Stimulated activated CD8-positive, alpha-beta memory T cell treated with anti-CD3 and anti-CD28 coated beads, Interleukin-7, amount 100 ng/mL, for 48 hours (primary cell): ENCODE measurements at places on chromosomes 3 and 15.

DNA sequence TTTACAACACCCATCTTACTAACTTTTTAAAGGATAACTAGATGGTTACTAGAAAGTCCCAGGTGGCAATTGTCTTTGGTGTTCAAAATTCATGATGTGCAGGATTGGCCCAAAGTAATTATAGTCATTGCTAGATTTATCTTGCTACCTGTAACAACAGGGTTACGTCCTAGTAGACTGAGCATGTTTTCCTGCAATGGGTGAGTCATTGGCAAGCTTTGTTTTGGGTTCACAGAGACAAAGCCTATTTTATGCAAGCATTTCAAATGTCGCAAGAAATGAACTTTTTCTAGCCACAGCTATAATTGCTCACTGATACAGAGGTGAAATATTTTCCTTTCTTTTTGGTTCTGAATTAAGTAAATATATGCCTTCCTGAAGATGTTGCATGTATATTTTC lies 267.6 kb downstream of the AGBL1 start:
- DNase-seq, result no peak

GRCh38 chr15:69603369-69604071 lies 150.9 kb downstream of the RPLP1 start:
- no peak for DNase-seq

GRCh38 chr15:27928386-27928785 lies 170.7 kb downstream of the OCA2 start:
- DNase-seq, result no peak

- no peak for DNase-seq
These were observed 176.8 kb downstream of the ABHD5 start for GRCh38 chr3:43867436-43868072.

- DNase-seq, result peak; percentile 55
These were observed 12.8 kb downstream of the IQGAP1 start for GRCh38 chr15:90400759-90401314.

DNA sequence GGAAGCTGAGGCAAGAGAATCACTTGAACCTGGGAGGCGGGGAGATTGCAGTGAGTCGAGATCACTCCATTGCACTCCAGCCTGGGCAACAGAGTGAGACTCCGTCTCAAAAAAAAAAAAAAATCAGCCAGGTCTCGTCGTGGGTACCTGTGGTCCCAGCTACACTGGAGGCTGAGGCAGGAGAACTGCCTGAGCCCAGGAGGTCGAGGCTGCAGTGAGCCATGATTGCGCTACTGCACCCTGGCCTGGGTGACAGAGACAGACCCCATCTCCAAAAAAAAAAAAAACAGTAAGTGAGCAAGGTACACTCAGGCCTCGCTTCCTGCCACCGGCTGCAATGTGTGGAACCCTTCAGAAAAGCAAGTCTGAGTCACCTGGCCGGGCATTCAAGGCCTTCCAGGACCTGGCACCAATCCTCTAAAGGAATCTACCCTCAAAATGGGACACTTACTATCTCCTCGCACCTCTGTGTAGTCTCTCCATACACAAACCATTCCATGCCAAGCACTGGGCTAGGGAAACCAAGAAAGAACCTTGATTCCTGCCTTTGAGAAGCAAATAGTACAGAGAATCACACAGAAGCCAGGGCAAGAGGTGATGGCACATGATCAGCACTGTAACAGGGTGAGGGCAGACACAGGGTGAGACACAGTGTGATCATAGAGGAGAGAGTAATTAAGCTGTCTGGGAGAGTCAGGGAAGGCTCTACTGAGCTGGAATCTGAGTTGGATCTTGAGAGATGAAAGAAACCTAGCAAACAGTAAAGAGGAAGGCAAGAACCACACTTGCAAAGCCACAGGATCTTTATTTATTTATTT lies 9.7 kb downstream of the SCAMP2 start:
- DNase-seq, result no peak
